Activated CD8-positive, alpha-beta memory T cell treated with anti-CD3 and anti-CD28 coated beads for 24 hours (primary cell): ENCODE measurements at places on chromosomes 1 and 21.

GRCh38 chr1:218350035-218350525 lies 4.9 kb downstream of the TGFB2 start:
- DNase-seq = no peak

- no peak for DNase-seq
Observed at GRCh38 chr1:68791800-68792199, 294.9 kb upstream of the DEPDC1 start.

GRCh38 chr1:234565132-234565531 lies 44.8 kb downstream of the IRF2BP2 start:
- DNase-seq = peak; percentile 4

- no peak for DNase-seq
Observed at GRCh38 chr1:211616231-211616964, 37.4 kb upstream of the SLC30A1 start.

DNA sequence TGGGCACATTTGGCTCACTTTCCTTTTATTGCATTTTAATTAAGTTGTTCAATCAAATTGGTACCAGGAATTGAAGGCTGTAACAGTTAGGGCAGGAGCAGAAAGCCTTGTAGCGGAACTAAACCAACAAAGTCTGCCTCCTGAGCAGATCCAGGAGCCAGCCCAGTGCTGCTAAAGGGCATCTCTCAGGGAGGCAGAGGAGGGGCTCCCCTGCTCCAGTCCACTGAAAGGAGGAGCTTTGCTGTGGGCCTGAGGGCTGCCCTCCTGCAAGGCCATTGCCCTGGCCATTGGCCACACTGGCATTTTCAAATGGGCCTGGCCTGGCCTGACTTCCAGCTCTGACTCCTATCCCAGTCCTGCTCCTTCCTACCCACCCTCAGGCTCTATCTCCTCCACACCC lies 3.7 kb upstream of the TRABD2B start:
- no peak for DNase-seq

DNA sequence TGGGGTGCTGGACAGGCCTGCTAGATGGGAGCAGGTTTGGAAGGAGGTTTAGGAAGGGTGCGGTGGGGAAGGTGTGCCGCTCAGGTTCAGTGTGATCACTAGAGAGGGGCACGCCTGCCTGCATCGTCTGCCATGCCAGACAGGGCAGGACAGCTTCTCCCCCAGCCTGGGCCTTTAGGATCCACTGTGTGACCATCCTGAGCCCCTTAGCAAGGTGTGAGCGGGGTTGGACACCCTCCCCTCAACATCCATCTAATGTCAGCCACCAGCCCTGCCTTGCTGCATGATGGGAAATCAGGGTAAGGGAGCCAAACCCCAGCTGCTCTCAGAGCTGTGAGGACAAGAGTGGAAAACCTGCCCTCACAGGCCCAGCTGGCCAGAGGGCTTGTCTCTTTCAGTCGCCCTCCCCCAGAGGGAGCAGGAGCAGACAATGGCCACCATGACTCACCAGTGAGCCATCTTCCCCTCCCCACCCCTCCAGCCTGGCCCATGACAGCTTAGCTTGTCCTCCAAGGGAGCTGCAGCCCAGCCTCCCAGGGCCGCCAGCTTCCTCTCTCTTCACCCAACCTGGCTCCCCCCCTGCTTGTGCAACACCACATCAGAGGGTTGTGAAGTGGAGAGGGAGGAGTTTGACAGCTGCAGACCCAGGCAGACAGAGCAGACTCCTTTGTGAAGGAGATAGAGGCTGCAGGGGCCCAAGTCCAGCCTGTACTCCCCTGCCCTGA lies 37.0 kb downstream of the NUAK2 start:
- DNase-seq = peak; percentile 86

DNA sequence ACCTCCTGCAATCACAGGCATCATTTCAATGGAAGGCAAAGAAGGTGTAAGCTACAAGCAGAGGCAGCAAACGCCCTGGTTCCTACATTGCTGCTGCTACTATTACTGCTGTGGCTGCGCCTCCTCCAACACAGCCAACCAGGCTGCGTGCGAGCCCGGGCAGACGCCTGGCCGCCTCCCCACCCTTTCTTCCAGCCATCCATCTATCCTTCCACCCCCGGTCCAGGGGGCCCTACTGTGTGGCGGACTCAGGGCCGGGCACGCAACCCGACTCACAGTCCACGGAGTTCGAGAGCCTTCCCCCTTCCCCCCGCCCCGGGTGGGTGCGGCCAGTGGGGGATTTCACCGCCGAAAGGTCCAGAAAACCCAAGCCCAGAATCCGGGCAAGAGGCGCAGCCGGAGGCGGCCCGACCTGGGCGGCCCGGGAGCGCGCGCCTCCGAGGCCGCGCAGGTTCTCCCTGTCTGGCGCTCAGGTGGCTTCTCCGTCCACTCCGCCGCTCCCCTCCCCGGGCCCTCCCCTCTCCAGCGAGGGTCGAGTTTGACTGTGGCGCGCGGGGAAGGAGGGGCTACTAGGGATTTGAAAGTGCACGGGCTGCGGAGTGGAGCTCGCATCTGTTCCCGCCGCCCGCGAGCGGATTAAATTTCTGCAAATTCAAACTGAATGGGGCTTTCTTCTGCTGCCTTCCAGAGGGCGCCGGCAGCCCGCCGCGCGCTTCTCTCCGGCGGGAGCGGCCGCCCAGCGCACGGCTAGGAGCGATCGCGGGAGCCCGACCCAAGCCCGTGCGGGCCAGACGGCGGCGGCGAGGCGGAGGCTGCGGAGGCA lies at the start of gene HUNK:
HUNK (plus strand) TSS at position 569 of the 823 bp plus-strand sequence. CDS start 655 bp downstream, outside the sequence.
- peak; percentile 64 for DNase-seq

GRCh38 chr1:73901738-73902137 lies 296.2 kb downstream of the LRRIQ3 start:
- no peak for DNase-seq

- DNase-seq = no peak
Observed at GRCh38 chr1:26094677-26095383, 16.8 kb upstream of the PDIK1L start.
